ENCODE measurements at places on chromosomes 6 and 20.

- DNase-seq = no peak
These were observed 519 bp downstream of the CSTL1 start for GRCh38 chr20:23440004-23440403.

DNA sequence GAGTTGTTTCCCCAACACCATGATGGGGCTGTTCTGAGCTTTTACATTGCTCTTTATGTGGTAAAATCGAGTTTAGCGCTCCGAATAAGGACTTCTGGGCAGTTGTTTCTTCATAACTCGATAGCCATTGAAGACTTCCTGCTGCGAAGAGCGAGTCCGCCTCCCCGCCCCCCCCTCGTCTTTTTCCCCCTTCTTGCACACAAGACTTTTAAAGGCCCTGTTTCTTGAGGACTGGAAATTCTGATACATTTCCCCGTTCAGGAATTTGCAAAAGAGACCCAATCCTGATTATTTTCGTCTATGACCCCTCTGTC lies 1.5 kb upstream of the CITED2 start:
- no peak for DNase-seq

DNA sequence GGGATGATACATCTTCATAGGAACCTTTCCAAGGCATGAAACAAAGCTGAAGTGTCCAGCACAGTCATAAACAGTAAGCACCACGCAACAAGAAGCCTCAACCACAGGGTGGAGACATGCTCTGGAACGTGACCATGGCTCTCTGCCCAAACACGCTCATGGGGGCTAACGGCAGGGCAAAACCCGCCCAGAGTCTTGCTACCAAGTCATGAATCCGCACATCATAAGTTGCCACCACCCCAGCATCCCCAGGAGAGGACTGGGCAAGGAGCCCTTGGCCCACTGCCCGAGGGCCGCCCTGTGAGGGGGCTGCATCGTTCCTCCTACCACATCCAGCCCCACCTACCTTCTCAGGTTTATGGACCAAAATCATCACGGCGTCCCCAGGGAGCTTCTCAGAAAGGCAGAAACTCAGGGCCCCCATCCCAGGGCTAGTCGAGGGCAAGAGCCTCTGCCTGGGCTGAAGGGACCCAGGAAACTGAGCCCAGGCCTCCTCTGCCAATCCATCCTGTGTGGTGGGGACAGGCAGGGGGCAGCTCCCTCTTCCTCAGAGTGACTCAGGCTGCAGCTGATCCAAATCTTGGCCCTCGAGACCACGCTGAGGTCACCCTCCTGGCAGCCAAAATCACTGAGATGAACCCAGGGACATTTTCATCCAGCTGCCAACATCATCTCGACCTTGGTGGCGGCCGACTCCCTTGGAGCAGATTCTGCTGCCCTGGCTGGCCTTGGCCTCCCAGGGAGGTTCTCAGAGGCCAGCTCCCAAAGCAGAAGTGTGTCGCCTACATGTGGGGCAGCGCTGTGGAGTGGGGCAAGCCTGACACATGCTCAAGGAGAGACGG lies 42.6 kb downstream of the BMP7 start:
- DNase-seq = no peak

DNA sequence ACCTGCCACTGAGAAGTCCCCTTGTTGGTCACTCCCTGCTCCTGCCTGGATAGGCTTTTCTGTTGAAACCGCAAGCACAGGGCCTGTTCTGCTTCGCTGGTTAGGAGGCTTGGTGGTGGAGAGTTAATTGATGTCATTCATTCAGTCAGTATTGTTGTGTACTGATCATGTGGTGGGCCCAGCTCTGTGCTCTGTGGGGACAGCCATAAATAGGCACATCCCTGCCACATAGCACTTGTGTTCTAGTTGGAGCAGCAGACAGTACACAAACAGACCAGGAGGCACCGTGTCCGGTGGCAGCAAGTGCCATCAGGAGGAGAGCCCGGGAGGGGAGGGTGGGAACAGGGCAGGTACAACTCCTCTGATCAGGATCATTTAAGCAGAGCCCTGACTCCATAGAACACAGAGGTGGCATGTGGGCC lies 155.2 kb upstream of the INSM1 start:
- no peak for DNase-seq

DNA sequence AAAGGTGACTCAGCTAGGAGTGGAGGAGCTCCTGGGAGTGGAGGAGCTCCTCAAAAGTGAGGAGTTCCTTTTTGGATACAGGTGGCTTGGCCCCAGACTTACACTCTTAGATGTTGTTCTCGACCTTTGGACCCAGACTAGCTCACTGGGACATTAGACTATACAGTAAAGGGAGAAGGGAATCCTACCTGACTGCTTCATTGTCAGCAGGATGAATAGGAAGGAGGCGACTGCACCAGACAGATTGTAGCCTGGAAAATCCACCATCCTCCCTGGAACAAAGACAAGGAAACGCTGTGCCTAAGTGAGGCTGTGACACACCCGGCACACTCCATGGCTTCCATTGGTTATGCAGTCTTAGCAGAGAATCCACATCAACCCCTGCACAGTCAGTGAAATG lies at the start of gene BTNL2:
Gene BTNL2, minus strand, starts transcription at position 325 of the 400 bp plus-strand sequence. Its CDS starts 58 bp downstream, at position 267.
- DNase-seq = no peak

DNA sequence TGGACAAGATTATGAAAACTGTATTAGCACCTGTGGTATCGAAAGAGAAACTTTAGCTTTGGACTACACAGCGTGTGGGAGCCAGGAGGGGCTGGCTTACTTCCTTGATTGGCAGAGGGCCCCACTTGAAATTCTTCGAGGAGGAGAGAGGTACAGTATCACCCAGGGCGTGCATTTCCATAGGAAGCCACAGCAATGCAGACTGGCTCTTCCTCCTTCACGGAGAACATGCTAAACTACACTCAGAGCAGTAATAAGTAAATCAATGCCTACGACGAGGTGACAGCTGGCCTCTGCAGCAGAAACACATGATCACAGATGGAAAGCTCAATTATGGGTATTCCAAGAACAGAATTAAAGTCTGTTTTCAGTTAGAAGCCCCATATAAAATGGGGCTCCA lies 44.2 kb downstream of the MYLK4 start:
- no peak for DNase-seq

DNA sequence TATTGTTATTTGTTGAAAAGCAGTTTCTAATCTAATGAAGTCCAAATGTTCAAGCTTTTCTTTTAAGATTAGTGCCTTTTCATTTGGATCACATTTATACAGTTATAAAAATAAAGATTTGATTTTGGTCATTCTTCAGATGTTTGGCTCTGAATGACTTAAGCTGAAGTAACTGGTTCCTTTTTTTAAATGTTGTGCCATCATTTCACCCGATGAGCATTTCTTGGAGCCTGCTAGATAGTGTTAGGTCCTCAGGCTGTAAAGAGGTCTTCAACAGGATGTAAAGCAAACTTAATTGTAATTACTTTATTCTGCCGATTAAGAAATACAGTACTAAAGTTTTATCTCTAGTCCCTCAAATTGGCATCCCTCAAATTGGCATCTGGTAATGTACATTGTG lies 41.2 kb upstream of the ASIP start:
- DNase-seq = no peak

GRCh38 chr6:42935322-42935721 lies 6.0 kb downstream of the CNPY3 start:
- DNase-seq = no peak

- no peak for DNase-seq
These were observed 581.1 kb upstream of the CITED2 start for GRCh38 chr6:139955366-139956155.

DNA sequence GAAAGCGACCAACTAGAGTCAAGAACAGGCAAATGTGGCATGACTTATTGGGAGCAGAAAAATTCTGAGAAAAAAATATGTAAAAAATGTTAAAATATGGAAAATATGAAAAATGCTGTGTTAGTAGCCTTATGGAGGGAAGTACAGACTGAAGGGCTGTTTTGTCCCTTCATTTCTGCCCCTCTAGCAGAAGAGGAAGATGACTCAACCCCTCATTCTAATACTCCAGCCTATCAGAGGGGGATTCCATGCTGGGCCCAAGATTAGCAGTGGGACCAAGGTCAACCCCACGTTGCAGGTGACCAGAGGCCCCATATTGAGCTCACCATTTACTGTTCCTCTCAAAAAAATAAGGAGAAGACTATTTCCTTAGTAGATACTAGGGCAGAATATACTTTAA lies 8.4 kb downstream of the MUC21 start:
- DNase-seq = no peak

- DNase-seq = no peak
These were observed 39.4 kb downstream of the CARMIL1 start for GRCh38 chr6:25318589-25318988.

GRCh38 chr6:25295651-25296050 lies 16.5 kb downstream of the CARMIL1 start:
- DNase-seq = no peak

DNA sequence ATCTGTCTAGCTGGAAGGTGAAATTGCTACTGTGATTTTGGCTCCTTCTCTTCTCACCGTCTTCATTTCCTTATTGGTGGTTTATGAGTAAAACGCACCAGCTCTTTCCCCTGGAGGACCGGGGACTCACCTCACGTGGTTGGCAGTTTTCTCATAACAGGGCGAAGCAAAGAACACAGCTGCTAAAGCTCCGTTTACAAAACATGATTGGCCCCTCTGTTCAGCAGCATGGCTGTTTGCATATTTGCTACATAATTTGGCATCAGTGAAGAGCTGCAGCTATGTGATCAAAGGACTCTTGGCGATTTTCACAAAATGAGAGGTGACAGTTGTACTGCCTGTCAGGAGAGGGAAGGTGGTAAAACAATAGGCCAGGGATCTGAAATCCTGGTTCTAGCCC lies 20.5 kb upstream of the TMEM181 start:
- DNase-seq = no peak

DNA sequence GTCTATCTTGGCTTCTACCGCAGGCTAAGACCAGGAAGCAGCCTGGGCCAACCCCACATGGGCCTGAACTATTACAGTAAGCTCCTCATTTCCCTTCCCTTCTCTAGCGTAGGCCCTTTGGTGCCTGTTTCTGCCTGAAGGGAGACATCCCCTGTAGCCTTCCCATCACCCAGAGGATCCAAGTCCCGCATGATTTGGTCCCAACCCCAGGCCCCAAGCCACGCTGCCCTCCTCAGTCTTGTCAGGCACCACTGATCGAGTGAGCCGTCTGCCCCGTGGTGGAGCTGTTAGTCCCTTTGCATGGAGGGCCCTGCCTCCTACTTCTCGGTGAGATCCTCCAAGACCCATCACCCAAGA lies 46.4 kb downstream of the EBF4 start:
- no peak for DNase-seq

GRCh38 chr6:22598339-22598738 lies 29.0 kb downstream of the HDGFL1 start:
- DNase-seq = no peak

- DNase-seq = no peak
These were observed 335.4 kb upstream of the SPTLC3 start for GRCh38 chr20:12673352-12673751.

- no peak for DNase-seq
These were observed 67.2 kb downstream of the TRDN start for GRCh38 chr6:123569575-123569974.

DNA sequence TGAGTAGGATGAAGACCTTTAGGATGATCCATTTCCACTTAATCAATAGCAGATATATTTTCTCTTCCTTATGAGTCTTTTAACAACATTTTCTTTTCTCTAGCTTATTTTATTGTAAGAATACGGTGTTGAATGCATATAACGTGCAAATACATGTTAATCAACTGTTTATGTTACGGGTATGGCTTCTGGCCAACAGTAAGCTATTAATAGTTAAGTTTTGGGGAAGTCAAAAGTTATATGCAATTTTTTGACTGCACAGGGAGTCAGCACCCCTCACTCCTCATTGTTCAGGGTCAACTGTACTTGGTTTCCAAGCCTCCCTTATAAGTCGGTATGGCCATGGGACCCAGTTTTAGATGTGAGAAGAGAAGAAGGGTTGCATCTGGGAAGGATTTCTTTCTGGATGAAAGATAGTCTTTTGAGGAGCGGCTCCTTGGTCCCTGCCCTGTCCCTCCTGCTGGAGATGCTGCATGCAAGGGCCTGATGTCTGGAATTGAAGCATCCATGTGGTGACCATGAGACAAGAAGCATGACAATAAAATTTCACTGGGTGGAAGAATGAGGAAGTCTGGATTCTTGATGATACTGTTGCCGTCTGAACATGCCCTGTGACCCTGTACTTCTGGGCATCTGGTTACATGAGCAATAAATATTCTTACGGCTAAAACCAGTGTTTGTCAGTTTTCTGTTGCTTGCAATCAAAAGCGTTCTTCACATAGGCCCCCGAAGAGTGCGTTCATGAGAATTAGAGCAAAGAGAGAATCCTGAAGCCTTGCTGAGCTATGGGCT lies 194.7 kb upstream of the PMEPA1 start:
- DNase-seq = no peak

- DNase-seq = no peak
These were observed 43.9 kb upstream of the FAM184A start for GRCh38 chr6:119122336-119122735.

DNA sequence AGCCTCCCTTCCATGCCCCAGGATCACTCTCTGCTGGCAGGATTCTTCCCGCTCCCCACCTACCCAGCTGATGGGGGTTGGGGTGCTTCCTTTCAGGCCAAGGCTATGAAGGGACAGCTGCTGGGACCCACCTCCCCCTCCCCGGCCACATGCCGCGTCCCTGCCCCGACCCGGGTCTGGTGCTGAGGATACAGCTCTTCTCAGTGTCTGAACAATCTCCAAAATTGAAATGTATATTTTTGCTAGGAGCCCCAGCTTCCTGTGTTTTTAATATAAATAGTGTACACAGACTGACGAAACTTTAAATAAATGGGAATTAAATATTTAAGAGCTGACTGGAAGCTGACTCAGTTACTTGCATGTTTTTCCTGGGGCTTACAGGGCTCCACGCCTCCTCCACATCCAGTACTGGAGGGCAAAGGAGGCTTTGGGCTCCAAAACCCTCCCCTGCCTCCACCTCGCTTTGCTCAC lies 24.3 kb upstream of the FANCE start:
- no peak for DNase-seq

- DNase-seq = no peak
These were observed 50.0 kb upstream of the DTNBP1 start for GRCh38 chr6:15712797-15713196.

DNA sequence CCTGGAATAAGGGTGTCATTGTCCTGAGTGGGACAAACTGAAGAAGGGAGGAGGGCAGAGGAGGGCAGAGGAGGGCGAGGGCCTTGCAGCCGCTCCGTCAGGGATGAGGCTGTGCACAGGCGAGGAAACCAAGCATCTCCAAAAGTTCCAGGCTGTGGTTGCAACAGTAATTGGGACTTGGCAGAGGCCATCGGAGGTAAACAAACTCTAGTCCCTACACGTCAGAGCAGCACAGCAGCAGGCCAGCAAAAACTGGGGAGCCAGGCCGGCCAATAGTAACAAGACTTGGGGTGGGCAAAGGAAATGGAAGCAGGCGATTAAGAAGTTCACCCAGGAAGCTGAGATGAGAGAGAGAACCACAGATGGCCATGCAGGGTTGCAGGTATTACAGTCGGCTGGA lies 142.8 kb downstream of the SMOC2 start:
- no peak for DNase-seq

GRCh38 chr20:34368547-34368946 lies 5.5 kb downstream of the ITCH start:
- DNase-seq = no peak
